ENCODE measurements at places on chromosomes 2 and 18.

GRCh38 chr2:84958135-84959059 lies 12.6 kb upstream of the KCMF1 start:
- DNase-seq, result peak; percentile 92

GRCh38 chr2:218691234-218691633 lies 19.3 kb downstream of the STK36 start:
- DNase-seq, result no peak

DNA sequence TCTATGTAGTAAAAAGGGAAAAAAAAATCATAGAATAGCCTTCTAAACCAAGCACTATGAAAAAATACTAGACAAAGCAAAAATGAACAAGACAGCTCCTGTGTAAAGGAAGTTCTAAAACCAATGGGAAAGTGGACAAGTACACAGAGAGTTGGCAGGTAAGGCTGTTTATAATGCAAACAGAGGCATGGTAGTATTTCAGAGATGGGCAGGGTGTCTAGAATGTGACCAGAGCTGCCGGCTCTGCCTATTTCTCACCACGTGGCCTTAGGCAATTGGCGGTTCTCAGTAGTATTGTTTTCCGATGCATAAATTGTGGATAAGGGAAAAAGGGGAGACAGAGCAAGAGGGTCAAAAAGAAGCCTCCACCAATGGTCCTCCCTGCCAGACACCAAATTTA lies 173.6 kb downstream of the ANKRD30B start:
- DNase-seq, result no peak

GRCh38 chr18:34649080-34649479 lies 61.0 kb upstream of the DTNA start:
- DNase-seq, result no peak

- no peak for DNase-seq
These were observed 67.9 kb upstream of the TMEM17 start for GRCh38 chr2:62573936-62574335.

- no peak for DNase-seq
These were observed 235.1 kb downstream of the AGAP1 start for GRCh38 chr2:235728800-235729556.

GRCh38 chr2:113734185-113734584 lies 22.3 kb downstream of the SLC35F5 start:
- no peak for DNase-seq

DNA sequence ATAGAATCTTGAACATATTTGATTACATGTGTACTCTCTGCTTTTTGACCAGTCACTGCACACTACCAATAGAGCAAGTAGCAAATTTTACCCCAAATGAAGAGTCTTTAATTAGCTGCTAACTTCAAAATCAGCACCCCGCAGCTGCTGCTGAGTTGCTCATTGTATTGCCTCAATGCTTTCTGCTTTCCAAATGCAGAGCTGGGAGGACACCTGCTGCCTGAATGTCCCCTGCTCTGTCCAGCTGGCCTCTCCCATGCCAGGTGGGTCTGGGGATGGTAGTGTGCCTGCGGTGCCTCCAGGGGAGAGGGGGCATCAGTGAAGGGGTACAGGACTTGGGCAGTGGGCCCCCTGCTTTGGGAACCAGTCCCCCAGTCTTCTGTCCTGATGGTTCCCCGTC lies 184.8 kb downstream of the PRKCE start:
- no peak for DNase-seq

DNA sequence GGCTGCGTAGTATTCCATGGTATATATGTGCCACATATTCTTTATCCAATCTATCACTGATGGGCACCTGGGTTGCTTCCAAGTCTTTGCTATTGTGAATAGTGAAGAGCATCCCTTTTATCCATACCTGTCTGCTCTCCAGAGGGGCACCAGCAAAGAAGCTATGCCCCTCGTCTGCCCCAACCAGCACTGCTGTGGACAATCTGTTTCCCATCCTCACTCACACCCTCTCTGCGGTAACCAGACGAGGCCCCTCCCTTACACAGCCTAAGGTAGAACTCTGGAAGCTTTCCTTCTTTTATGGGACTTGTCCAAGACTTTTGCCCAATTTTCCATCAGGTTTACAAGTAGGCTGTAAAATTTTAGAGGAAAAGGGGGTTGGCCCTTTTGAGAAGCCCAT lies 24.9 kb downstream of the TTR start:
- DNase-seq, result no peak

- DNase-seq, result no peak
These were observed 42.6 kb downstream of the HNRNPLL start for GRCh38 chr2:38560092-38560491.

DNA sequence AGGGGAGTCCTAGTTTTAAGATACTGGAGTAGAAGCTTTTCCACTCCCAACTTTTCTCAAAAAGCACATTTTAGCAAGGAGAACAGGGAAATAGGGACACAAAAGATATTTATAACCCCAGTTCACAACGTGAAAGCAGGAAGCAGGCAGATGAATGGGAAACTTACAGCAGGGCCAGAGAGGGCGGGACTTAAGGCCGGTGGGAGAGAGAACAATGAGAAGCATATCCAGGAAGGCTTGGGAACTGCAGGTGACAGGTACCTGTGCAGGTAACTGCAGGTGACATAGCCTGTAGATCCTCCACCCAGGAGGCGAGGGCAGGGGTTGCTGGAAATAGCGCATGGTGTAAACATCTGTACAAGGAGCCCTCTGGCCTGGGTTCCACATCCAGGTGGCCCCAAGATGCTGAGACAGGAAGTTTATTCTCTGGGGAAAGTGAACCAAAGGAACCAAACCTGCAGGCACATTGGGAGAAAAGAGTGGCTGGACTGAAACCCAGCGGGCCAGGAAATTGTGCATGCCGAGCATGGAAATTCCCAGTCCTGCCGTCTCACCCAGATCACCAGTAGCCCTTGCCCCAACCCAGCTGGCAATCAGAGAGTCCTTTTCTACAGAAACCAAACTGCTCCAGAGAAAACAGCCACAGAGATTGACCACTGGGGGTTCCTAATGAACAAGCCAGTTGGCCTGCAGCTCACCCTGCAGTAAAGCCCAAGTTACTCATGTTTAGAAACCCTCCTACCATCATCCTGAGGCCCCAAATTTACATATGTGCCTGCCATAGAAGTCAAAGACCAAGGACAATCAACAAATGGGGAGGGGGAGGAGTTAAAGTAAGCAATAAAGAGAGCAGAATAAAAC lies 24.3 kb upstream of the COL6A3 start:
- no peak for DNase-seq

- DNase-seq, result peak; percentile 64
These were observed 609.0 kb downstream of the IRS1 start for GRCh38 chr2:226190479-226191252.

GRCh38 chr2:52821631-52822030 lies 946.0 kb upstream of the CHAC2 start:
- no peak for DNase-seq

GRCh38 chr2:170118641-170119040 lies 59.3 kb upstream of the MYO3B start:
- DNase-seq, result no peak

DNA sequence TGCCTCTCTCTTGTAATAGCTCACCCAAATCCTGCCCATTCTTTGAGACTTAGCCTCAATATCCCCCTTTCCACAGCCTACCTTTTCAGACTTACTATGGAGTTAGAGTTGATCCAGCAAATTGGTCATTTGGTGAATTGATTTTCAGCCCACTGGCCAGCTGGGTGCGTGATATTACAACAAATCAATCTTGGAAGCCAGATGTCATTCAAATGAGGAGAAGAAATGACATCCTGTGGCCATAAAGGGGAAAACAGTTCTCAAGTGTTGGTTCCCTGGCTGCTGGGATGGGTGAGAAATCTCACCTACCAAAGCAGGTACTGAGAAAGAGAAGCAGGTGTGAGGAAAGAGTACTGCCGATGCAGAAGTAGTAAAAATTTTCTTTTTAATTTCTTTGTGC lies 36.7 kb upstream of the FOXI3 start:
- no peak for DNase-seq
